ENCODE measurements at places on chromosomes 6 and 20. TPM values are rescaled to one million over a fixed set of nuclear protein-coding genes. Genes with fewer than 3 reads are reported as not detected.

Gene BMP7
- total RNA-seq: not detected

GRCh38 chr6:98136333-98136732 lies 698.0 kb upstream of the POU3F2 start:
- H3K4me1 ChIP-seq: no peaks in the 10 kb centered on the region
- H3K36me3 ChIP-seq: no peaks in the 10 kb centered on the region
- no peak overlapping the region for H3K4me3 ChIP-seq
- H3K27me3 ChIP-seq: no peaks in the 10 kb centered on the region
- H3K27ac ChIP-seq: no peak overlapping the region

- H3K27ac ChIP-seq: no peak overlapping the region
- H3K36me3 ChIP-seq: no peaks in the 10 kb centered on the region
- H3K4me1 ChIP-seq: no peaks in the 10 kb centered on the region
- no peak for DNase-seq
Measured at GRCh38 chr6:118401325-118401975, 146.6 kb upstream of the PLN start.

GRCh38 chr6:143802833-143803565 lies 40.1 kb upstream of the LTV1 start:
- H3K27ac ChIP-seq: peak overlapping the region; percentile 21
- H3K4me3 ChIP-seq: no peak overlapping the region

DNA sequence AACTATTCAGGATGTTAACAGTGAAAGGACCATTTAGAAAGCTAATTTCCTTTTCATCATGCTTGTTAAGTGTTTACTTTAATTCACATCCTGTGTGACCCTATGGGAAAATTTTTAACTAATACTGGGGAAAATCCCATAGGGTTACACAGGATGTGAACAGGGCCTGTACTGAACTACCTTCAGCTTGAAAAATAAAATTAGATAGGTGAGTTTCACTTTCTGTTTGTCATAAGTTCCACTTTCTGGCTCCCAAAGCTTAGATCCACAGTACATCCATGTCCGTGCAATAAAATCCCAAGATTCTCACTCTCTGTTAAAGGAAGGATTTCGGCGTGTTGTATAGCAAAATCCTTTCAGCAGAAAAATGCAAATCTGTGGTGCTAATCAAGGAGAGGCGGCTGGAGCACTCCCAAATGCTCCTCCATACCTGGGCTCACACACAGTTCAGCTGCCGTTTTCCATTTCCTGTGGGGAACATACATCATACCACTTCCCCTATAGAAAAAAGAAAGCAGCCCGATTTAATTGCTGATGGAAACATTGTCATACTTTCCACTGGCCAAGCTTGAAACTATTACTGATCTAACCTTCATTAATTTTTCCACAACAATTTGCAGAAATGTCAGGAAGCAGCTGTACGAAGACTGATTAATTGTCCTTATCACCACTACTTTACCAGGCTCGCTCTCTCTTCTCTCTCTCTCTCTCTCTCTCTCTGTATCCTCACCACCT lies 125.2 kb downstream of the HIVEP2 start:
- peak; percentile 71 for DNase-seq
- peaks cover 80% of the 10 kb centered on the region for H3K4me1 ChIP-seq
- H3K27ac ChIP-seq: peak overlapping the region; percentile 98
- peak overlapping the region; percentile 85 for H3K4me3 ChIP-seq

- peaks cover 45% of the 10 kb centered on the region for H3K36me3 ChIP-seq
- peak; percentile 92 for DNase-seq
- H3K4me3 ChIP-seq: peak overlapping the region; percentile 84
- H3K27me3 ChIP-seq: no peaks in the 10 kb centered on the region
- H3K4me1 ChIP-seq: peaks cover 71% of the 10 kb centered on the region
Measured at GRCh38 chr20:44959638-44960102, 527 bp downstream of the TOMM34 start.

DNA sequence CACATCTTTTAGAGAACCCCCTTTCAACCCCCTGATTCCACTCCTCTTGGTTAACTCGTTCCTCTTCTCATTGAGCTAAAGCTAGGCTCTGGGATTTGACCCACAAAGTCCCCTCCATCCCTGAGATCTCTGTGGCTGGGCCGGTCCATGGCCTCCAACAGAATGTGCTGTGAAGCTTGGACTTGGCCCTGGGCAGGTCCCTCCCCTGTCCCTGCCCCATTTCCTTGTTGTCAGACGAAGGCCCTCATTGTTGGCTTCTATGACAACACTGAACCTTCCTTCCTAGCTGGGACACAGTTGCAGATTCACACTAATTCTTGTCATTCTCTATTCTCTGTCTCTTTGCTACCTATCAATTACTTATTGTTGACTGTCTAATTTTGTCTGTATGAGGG lies 156.1 kb downstream of the SYCP2 start:
- H3K27ac ChIP-seq: no peak overlapping the region
- H3K27me3 ChIP-seq: no peaks in the 10 kb centered on the region
- H3K4me3 ChIP-seq: no peak overlapping the region
- H3K4me1 ChIP-seq: no peaks in the 10 kb centered on the region

DNA sequence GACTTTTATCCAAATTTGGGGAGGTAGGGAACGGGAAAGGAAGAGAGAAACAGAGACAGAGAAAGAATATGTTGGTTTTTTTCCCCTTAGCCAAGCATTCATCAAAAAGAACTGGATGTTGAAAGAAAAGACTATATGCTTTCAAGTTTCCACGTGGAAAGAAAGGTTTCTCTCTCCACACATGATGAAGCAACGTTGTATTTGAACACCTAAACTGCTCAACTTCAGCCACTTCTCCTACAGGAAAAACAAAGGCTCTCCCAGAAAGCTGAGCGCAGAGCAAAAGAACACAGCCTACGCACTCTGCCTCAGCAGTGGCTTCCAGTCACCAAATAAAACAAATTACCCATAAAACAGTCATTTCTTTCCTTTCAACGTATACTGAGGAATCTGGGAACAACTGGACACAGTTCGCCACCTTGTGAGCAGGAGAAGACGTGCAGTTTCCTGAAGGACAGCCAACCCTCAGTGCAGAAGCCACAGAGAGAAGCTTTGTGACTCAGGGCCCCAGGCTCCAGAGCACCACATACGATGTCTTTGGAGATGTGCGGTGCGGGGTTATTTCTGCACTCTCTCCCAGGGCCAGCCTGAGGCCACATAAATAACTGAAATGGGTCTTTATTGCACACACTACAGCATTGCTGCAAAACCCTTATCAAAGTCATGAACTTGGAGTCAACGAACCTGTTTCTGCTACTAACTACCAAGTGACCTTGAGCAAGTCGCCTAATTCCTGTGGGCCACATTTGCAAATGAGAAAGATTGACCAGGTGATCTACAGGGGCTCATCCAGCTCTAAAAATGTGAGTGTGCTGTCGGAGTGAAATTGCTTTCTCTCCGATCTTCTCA lies 10.1 kb downstream of the IL17F start:
- H3K4me1 ChIP-seq: peaks cover 13% of the 10 kb centered on the region
- no peak overlapping the region for H3K27ac ChIP-seq
- peak; percentile 62 for DNase-seq
- H3K4me3 ChIP-seq: no peak overlapping the region
- peaks cover 44% of the 10 kb centered on the region for H3K27me3 ChIP-seq

- H3K4me3 ChIP-seq: no peak overlapping the region
- no peak overlapping the region for H3K27ac ChIP-seq
- no peak for DNase-seq
- peaks cover under 1% of the 10 kb centered on the region for H3K27me3 ChIP-seq
- H3K36me3 ChIP-seq: no peaks in the 10 kb centered on the region
Measured at GRCh38 chr6:39654121-39654520, 71.1 kb downstream of the KIF6 start.

- no peaks in the 10 kb centered on the region for H3K4me1 ChIP-seq
- peaks cover 20% of the 10 kb centered on the region for H3K27me3 ChIP-seq
- no peak overlapping the region for H3K4me3 ChIP-seq
- no peak overlapping the region for H3K27ac ChIP-seq
- no peak for DNase-seq
- no peaks in the 10 kb centered on the region for H3K36me3 ChIP-seq
Measured at GRCh38 chr6:13990796-13991195, 66.0 kb downstream of the RNF182 start.

Gene CLPSL1
- not detected for total RNA-seq

- H3K27me3 ChIP-seq: peaks cover 3% of the 10 kb centered on the region
- no peaks in the 10 kb centered on the region for H3K36me3 ChIP-seq
- no peak overlapping the region for H3K27ac ChIP-seq
- H3K4me3 ChIP-seq: no peak overlapping the region
Measured at GRCh38 chr6:146071781-146072180, 42.9 kb downstream of the GRM1 start.

DNA sequence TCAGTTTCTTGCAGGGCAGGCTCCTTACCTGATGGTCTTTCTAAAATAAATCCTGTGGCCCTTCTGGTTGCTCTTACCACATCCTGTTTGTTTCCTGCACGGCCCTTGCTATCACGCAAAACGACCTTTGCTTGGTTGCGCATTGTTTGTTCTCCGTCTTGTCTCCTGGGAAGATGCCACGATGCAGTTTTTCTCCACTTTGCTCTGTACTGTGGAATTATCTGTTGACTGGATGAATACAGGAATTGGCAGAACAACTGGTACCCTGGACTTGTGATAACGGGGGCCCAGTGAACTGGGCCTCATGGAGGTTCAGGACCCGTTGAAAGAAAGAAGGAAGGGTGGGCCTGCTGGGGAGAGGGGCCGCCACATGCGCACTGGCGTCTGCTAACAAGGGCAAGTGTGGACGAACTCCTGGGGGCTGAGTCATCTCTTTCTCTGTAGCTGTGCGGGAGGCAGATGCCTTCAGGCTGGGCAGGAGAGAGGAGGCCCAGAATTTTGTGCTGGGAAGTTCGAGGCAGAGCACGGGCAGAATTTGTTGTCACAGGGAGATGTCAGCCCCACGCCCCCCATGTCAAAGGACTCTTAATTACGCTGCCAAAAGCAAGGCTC lies 139.9 kb downstream of the BMP7 start:
- H3K27me3 ChIP-seq: peaks cover 1% of the 10 kb centered on the region
- no peak for DNase-seq
- H3K36me3 ChIP-seq: no peaks in the 10 kb centered on the region
- H3K4me1 ChIP-seq: no peaks in the 10 kb centered on the region
- H3K4me3 ChIP-seq: no peak overlapping the region
- H3K27ac ChIP-seq: no peak overlapping the region

GRCh38 chr6:3277851-3278416 lies 19.2 kb downstream of the PSMG4 start:
- no peaks in the 10 kb centered on the region for H3K27me3 ChIP-seq
- H3K4me3 ChIP-seq: no peak overlapping the region
- no peak for DNase-seq
- no peak overlapping the region for H3K27ac ChIP-seq

DNA sequence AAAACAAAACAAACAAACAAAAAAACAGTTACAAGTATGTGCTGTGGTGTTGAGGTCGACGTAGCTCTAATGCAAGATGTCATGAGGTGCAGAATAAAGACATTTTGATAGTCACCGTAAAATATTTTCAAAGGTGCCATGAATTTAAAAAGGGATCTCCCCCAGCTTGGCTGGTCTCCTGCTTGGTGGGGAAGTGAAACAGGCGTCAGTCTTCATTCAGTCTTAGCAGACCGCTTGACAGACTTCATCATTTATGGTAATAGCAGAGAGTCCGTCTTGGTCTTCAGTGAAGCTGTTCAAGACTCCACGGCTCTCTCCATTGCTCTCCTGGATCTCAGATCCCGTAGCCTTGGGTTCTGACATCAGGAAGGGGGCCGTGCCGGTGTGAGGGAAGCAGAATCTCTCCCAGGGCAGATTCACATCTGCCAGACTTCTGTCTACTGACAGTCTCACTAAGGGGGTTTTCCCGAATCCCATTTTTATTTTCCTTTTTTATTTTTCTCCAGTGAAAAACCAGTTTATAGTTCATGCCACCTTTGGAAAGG lies 1.6 kb downstream of the SLC24A3 start:
- H3K27ac ChIP-seq: no peak overlapping the region
- no peaks in the 10 kb centered on the region for H3K4me1 ChIP-seq
- H3K36me3 ChIP-seq: no peaks in the 10 kb centered on the region

DNA sequence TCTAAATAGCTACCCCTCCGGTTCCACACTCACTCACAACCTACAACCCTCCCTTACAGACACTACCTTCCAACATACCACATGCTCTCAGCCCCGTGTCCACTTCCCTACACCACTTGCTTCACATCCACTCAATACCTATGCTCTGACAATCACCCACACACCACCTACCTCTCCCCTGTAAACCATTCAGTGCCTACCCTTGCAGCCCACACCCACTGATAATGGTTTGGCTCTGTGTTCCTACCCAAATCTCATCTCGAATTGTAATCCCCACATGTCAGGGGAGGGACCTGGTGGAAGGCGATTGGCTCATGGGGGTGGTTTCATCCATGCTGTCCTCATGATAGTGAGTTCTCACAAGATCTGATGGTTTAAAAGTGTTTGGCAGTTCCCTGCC lies 9.8 kb upstream of the ZNF343 start:
- H3K4me1 ChIP-seq: peaks cover 5% of the 10 kb centered on the region
- H3K27ac ChIP-seq: no peak overlapping the region
- no peak overlapping the region for H3K4me3 ChIP-seq
- peaks cover 10% of the 10 kb centered on the region for H3K27me3 ChIP-seq
- H3K36me3 ChIP-seq: no peaks in the 10 kb centered on the region
- no peak for DNase-seq

Gene IL17A
- total RNA-seq: not detected

GRCh38 chr20:63159826-63160640 lies 55.9 kb downstream of the YTHDF1 start:
- no peaks in the 10 kb centered on the region for H3K36me3 ChIP-seq
- DNase-seq: no peak
- H3K27ac ChIP-seq: no peak overlapping the region
- no peak overlapping the region for H3K4me3 ChIP-seq

GRCh38 chr6:45930420-45931040 lies 85.1 kb downstream of the CLIC5 start:
- peaks cover 6% of the 10 kb centered on the region for H3K4me1 ChIP-seq
- H3K36me3 ChIP-seq: no peaks in the 10 kb centered on the region
- H3K4me3 ChIP-seq: no peak overlapping the region
- peaks cover 2% of the 10 kb centered on the region for H3K27me3 ChIP-seq
- H3K27ac ChIP-seq: no peak overlapping the region
- peak; percentile 69 for DNase-seq

GRCh38 chr20:63740070-63740626 lies 572 bp downstream of the SLC2A4RG start:
- peak; percentile 49 for DNase-seq
- H3K36me3 ChIP-seq: peaks cover 5% of the 10 kb centered on the region
- H3K27ac ChIP-seq: no peak overlapping the region
- peak overlapping the region; percentile 52 for H3K4me3 ChIP-seq
- peaks cover 22% of the 10 kb centered on the region for H3K4me1 ChIP-seq

Gene GHRH
- not detected for total RNA-seq

Gene ALDH8A1
- total RNA-seq: 1.6 TPM

Gene RIMS1
- total RNA-seq: not detected

GRCh38 chr6:3152689-3153088 lies 4.7 kb downstream of the TUBB2A start:
- peaks cover 6% of the 10 kb centered on the region for H3K27me3 ChIP-seq
- no peak overlapping the region for H3K27ac ChIP-seq
- H3K36me3 ChIP-seq: peaks cover under 1% of the 10 kb centered on the region
- no peak for DNase-seq
- peaks cover 5% of the 10 kb centered on the region for H3K4me1 ChIP-seq

DNA sequence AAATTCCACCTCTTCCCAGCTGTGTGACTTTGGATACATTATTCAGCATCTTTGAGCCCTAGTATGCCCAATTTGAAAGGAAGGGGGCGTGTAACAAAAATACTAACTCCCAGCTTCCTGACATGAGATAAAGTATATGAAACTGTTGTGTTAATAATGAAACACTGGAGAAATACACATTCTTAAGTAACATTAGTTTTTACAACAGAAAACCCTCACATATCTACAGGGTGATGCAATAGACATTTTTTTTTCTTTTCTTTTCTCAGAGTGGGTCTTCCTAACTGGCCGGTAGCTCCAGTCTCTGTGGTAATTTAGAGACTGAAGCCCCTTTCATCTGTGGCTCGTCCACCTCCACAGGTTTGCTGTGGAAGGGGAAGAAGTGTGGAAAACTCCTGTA lies 79.5 kb downstream of the CD83 start:
- no peak overlapping the region for H3K27ac ChIP-seq
- no peaks in the 10 kb centered on the region for H3K36me3 ChIP-seq
- H3K4me1 ChIP-seq: no peaks in the 10 kb centered on the region
- no peak for DNase-seq
- H3K4me3 ChIP-seq: no peak overlapping the region

Data from activated CD8-positive, alpha-beta T cell treated with anti-CD3 and anti-CD28 coated beads for 36 hours (primary cell).